Activated CD4-positive, alpha-beta T cell treated with anti-CD3 and anti-CD28 coated beads, Interleukin-2, amount 50 U/mL, for 1 hour (primary cell): ENCODE measurements at places on chromosomes 3 and 15.

- no peak for DNase-seq
These were observed 120.3 kb upstream of the PRR20G start for GRCh38 chr3:127408022-127408683.

DNA sequence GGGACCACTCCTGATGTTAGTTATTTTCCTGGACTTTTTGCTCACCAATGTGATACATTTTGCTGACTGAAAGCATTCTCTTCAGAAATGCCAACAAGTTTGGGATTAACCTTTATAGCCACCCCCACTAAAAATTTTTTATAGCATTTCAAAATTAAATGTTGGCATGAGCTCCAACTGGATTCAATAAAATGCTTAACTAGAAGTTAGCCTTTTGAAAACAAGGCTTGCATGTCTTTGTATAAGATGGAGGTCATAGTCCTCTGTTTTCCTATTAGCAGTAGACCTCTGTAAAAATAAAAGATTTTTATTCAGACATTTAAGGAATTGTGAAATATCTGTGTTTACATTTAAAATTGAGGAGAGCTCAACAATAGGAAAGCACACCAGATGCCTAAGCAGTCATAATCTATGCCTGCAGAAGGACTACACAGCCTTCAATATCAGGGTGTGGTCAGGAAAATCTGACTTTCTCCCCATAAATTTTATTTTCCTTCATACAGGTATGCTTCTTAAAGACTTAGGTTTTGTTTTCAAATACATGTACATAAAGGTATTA is 87.2 kb downstream of the DNAJC13 start:
- DNase-seq, result no peak

- DNase-seq, result no peak
These were observed 7.7 kb downstream of the SNX4 start for GRCh38 chr3:125512135-125512920.

DNA sequence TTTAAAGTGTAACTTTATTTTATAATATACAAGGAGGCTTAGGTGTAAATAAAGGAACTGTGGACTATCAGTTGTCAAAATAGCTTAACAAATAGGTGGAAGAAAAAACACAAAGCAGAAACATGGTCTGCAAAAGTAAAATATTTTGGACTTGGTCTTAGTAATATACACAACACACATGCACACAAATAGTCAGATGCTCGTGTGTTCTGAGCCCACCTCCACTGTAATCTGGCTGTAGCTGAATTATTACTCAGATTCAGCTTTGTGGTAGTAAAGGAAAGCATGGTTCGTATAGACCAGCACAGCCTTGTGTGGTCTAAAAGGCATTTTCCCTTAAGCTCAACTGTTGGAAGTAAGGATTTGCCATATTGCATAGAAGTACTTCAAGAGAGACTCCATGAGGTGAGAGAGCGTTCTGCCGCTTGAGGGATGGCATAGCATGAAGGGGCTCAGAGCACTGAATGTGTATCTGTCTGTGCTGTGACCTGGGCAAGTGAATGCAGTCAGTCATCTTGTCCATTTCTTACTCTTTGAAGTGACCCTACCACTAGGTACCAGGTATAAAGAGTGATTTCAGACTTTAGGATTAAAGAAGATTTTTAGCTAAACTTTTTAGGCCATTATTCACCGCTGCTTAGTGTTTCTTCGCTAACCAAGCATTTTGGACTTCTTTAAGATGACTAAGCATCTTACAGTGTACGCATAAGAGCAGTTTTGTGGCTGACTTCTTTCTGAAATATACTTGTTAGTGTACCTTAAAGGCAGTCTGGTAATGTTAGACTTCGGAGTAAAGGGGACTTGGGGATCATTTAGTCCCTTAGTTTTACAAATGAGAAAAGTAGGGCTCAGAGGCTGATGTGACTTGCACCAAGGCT is 15.2 kb downstream of the TPM1 start:
- DNase-seq, result no peak

DNA sequence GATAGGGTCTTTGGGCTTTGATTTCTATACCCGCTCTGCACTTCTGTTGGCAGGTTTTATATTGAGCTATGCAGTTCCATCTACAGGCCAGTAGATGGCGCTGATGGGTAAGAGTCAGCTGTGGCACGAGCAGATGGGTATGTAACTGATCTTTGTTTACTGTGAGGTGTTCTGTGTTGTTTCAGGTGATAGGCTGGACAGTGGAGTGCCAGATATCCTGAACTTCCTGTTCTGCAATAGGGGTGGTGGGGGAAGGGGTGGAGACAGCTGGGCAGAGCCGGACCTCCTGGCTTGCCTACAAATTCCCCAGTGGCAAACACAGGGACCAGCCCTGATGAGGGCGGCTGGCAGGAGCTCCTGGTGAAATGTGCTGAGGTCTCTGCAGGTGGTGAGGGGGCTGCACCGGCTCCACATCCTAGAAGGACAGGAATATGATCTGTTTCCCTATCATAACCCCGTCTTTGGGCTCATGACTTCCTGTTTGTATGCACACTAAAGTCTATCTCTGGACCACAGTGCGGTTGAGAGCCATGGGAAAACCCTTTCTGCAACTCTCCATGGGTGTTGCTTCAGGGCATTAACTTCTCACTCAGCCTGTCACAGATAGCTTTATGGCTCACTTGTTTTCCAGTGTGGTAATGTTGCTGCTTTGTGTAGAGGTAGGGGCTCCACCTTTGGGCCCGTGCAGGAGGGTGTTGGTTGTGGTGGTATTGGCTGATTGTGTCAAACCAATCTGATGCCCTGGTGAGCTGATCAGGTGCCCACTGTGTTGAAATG is 13.4 kb upstream of the FAM98B start:
- peak; percentile 36 for DNase-seq

GRCh38 chr15:98658831-98659699 is 10.7 kb downstream of the IGF1R start:
- DNase-seq, result peak; percentile 15

GRCh38 chr15:76898102-76898501 is 7.0 kb downstream of the SCAPER start:
- DNase-seq, result no peak

GRCh38 chr3:67646586-67647234 is 7.7 kb downstream of the SUCLG2 start:
- DNase-seq, result no peak

GRCh38 chr3:33602829-33603228 is 115.2 kb downstream of the CLASP2 start:
- no peak for DNase-seq

DNA sequence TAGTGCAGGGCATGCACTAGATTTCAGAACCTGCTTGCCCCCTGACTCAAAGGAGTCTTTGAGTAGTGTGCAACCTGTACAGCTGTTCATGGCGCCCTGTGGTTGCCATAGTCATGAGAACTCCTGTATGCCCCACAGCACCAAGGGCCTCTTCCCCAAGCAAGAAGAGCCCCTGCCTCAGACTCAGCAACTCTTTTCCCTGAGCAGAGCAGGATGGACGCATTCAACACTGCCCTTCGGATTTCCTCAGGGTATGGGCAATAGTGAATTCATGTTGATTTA is 89.7 kb upstream of the KLF13 start:
- no peak for DNase-seq
